NCI-H524 treated with DMSO at 0.1 percent for 48 hours (cell line): ENCODE measurements at places on chromosomes 12 and 14.
A peak's percentile ranks its signal among the peaks of the same experiment; 100 is the strongest.

- DNase-seq: no peak
Observed at GRCh38 chr14:79742142-79742541, 469.2 kb downstream of the DIO2 start.

- DNase-seq: no peak
Observed at GRCh38 chr14:80809663-80810062, 131.9 kb downstream of the CEP128 start.

GRCh38 chr12:25792031-25792430, 166.5 kb upstream of the RASSF8 start:
- DNase-seq: peak; percentile 8

DNA sequence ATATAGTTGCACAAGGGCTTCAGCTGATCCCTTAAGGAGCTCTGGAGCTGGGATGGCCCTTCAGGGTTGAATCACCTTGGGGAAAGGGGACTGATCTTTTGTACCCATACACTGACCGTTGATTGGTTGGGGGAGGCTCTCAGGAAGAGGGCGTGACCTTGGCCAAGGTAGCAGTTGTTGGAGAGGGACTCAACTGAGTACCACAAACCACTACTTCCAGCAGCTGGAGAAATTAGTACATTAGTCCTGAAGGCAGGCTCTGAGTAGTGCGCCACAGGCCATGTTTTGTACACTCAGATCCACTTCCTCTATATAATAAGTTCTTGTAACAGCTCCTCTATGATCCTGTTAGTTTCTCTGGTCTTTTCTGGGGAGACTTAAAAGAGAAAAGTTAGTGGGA, 317.6 kb downstream of the CCDC91 start:
- DNase-seq: no peak

- no peak for DNase-seq
Observed at GRCh38 chr12:23039834-23040233, 414.9 kb downstream of the ETNK1 start.

GRCh38 chr14:106309423-106309822, 783.0 kb downstream of the TMEM121 start:
- DNase-seq: no peak

GRCh38 chr12:6330192-6330591, 11.7 kb downstream of the TNFRSF1A start:
- no peak for DNase-seq

DNA sequence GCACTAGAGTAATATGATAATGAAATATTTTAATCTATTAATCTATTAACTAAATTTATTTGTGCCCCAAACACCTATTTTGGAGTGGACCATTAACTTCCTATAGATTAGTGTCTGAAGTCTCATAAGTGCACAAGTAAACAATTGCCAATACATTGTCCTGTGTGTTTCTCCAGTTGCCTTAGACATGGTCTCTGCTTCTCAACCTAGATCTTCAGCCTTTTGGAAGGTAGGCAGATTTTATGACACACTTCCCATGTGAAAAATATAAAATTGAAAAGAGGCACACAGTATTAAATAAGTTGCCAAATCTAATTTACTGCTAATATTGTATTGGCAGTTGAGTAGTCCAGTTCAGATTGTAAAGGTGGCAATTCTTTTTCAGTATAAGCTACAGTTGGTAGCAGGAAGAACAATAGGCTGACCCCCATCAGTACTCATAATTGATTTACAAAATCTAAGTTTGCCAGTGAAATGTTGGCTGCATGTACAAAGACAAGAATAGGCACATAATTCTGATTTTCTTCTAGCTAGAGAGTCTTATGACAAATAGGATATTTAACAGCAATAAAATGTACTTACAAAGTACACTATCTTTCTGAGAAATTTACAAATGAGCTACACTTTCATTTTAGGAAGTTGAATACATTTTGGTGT, 10.8 kb downstream of the A2M start:
- no peak for DNase-seq

DNA sequence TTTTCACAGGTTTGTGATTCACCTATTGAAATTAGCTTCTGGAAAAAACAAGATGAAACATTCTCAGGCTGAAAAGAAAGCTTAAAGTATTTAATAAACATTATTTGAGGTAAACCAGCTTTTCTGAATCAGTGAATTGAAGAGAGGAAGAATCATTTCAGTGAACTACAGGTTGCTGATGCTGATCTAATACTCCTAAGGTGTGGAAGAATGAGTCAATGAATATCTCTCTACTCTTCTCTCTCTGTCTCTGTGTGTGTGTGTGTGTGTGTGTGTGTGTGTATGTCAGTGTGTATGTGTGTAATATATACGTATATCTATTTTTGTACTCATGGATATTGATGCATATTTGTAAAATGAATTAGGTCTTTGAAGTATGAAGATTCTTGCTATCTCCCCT, 312.2 kb downstream of the SSPN start:
- no peak for DNase-seq

GRCh38 chr14:43587183-43587582, 919.9 kb downstream of the FSCB start:
- DNase-seq: no peak

GRCh38 chr12:116206828-116207227, 70.7 kb downstream of the MED13L start:
- DNase-seq: no peak

DNA sequence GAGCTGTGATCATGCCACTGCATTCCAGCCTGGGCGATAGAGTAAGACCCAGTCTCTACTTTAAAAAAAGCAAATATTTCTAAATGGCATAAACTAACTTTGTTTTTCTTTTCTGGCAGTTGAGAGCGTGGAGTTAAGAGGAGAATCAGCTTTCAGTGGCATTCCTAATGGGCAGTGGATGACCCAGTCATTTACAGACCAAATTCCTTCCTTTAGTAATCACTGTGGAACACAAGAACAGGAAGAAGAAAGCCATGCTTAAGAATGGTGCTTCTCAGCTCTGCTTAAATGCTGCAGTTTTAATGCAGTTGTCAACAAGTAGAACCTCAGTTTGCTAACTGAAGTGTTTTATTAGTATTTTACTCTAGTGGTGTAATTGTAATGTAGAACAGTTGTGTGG, 21.2 kb downstream of the TDG start:
- DNase-seq: no peak

DNA sequence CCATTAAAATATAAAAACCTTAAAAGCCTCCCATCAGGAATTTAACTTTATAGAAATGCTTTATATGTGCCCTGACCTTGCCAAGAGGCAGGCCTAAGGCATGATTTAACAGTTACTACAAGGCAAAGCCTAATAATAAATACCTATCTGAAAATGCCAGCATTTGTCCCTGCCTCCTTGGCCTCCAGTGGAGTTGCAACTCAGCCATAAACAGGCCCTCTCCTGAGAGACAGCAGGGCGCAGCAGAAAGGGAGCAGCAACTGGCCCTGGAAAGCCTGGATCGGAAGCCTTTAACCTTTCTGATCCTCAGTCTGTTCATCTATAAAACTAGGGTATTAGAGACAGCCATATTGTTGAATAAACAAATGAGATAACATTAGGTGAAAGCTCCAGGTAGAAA, 324.4 kb downstream of the PAWR start:
- no peak for DNase-seq

DNA sequence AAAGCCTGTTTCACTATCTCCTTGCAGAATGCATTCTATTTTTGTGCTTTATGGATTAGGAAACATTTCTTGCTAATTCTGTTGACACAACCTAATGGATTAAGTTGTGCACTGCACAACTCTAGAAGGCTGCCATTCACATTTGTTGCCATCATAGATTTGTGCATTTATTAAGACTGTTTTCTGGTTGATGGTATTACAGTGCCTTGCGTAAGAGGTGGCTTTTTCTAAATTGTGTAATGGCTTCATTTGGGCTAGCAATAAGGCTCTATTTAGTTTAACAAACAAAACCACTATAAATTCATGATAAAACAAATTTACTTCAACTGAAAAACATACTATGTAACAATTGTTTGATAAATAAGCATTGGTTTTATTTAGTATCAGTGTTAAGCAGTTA, 175.9 kb downstream of the TRHDE start:
- DNase-seq: no peak
